ENCODE measurements at places on chromosomes 5 and 9.

DNA sequence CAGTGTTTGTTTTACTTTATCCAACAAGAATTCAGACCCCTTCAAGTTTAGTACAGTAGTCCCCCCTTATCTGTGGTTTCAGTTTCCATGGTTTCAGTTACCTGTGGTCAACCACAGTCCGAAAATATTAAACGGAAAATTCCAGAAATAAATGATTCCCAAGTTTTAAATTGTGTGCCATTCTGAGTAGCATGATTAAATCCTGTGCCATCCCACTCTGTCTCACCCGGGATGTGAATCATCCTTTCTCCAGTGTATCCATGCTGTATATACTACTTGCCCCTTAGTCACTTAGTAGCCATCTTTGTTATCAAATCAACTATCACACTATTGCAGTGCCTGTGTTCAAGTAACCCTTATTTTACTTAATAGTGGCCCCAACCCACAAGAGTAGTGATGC, 153.8 kb upstream of the RASA1 start:
- no peak for DNase-seq

DNA sequence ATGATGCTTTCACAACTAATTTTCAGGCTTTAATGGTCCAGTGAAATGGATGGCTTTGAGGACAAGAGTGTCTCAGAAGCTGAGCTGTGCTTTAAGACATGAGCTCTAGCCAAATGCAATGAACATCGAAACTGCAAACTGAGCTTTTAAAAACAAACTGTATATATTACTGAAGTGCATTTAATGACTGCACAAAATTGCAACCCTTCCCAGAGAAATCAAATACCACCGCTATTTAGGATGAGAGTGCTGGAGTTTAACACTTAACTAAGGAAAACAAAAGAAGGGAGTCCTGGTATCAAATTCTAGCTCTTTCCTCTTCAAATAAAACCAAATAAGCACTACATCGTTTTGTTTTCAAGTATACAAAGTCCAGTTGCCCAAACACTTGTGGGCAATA, 163.9 kb downstream of the SLF1 start:
- DNase-seq: no peak

DNA sequence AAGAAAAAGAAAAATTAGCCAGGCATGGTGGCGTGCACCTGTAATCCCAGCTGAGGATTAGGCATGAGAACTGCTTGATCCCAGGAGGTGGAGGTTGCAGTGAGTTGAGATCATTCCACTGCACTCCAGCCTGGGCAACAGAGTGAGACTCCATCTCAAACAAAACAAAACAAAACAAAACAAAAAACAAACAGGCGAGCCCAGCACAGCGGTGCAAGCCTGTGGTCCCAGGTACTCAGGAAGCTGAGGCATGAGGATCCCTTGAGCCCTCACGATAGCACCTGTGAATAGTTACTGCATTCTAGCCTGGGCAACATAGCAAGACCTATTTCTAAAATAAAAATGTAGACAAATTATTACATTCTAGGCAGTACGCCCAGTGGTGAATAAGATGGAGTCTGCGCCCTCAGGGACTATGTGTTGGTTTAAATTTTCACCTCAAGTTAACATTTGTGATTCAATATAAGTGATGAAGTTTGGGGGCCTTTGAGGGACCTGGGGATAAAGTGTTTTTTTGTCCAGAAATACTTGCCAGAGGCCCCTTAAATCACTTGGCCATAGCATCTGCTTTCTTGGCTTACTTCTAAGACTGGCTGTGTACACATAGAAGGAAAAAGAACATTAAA, 3.4 kb upstream of the GAPVD1 start:
- DNase-seq: no peak

DNA sequence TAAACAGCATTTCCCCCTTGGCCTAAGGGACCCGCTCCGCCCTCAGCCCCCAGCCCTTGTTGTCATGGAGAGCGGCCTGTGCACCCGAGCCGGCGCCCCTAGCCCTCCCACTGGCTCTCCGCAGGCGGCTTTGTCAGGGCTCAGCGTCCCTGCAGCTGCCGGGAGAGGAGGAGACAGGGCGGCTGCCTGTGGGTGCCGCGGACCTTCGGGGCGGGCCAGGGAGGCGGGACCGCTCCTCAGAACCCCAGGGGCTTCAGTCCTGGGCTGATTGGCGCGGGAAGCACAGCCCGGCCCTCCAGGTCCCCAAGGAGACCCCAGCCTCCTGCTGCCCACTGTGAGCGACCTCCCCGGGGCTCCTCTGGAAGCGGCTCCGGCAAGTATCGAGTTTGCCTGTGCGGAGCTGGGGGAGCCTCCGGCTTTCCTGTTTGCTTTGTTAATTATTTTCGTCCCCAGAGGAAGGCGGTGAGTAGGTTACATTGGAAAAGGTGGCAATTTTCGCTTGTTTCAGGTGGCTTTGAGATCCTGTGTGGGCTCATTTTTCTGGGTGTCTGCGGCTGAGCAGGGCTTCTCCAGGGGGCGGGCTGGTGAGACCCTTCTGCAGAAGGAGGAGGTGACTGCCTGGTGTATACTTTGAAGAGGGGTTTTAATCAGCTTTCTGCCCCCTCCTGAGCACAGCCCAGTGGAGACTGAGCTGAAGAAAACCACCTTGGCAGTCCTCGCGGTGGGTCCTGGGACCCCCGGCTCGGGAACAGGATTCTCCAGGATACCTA, at the start of gene FGD3:
FGD3 (plus strand) TSS at position 256 of the 770 bp plus-strand sequence. CDS start 28,734 bp downstream, outside the sequence.
- no peak for DNase-seq

DNA sequence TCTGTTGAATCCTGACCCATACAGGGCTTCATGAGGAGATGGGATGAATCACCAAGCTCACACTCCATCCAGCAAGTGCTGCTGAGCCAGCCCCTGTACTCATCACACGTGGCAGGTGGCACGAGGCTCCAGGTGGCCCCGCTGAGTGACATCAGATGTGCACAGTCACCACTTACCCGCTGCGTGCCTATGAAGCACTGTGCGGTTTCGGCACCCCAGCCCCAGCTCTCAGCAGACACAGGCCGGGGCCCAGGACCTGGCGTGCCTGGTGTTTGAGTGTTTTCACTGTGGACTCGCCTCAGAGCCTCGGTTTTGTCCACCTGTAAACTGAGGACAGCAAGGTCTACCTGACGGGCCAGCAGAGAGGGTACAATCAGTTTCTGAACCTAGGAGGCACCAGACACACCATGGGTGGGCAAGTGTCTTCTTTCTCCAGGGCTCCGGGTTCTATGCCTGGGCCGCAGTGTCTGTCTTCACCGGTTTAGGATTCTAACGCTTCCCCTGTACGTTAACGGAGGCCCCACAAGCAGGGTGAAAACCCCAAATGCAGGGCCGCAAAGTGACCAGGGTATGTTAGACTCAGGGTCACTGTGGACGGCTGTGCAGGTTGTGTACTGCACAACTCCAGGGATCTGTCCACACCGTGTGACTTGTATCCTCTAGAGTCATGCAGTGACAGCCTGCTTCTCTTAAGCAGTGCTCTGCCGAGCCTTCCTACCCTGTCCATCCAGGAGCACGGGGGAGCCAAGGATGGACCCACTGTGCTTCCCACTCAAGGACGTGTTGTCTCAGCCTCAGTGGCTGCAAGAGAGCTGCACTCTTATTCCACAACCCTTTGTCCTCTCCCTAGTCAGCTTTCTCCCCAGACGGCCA, 44.3 kb upstream of the COL5A1 start:
- no peak for DNase-seq

- no peak for DNase-seq
Measured at GRCh38 chr5:91929522-91929817, 546.4 kb upstream of the ARRDC3 start.

- DNase-seq: no peak
Measured at GRCh38 chr9:79695531-79696175, 123.9 kb downstream of the TLE4 start.

- DNase-seq: no peak
Measured at GRCh38 chr9:133118568-133118967, 2.5 kb downstream of the RALGDS start.

GRCh38 chr9:97808415-97808814, 44.6 kb upstream of the FOXE1 start:
- DNase-seq: no peak

DNA sequence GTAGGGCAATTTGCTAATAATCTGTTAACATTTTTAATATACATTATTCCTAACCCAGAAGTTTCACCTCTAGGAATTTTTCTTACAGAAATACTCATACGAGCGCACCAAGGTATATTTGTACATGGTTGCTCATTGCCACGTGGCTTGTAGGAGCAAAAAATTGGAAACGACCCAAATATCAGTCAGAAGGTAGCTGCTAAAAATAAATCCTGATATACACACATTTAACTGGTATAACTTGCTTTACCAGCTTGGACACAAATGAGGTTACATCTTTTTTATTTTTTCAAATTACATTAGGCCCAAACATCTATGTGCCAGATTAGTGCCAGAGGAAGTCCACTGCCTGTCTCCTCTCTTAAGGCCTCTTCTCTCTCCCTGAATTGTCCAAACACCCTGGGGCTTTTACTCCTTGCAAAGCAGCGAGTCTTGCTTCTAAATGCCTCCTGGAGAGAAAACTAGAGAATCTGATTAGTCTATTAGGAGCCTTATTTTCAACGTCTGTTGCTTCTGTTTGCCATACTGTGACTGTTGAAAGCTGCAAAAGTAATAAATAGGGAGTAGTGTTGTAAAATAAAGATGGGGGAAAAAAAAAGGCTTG, 92.0 kb upstream of the SSBP2 start:
- DNase-seq: no peak

GRCh38 chr9:87829756-87830155, 52.9 kb upstream of the SPATA31E1 start:
- no peak for DNase-seq

- no peak for DNase-seq
Measured at GRCh38 chr9:27112235-27112634, 3.2 kb downstream of the TEK start.

GRCh38 chr9:4886698-4887097, 94.0 kb downstream of the RCL1 start:
- no peak for DNase-seq

DNA sequence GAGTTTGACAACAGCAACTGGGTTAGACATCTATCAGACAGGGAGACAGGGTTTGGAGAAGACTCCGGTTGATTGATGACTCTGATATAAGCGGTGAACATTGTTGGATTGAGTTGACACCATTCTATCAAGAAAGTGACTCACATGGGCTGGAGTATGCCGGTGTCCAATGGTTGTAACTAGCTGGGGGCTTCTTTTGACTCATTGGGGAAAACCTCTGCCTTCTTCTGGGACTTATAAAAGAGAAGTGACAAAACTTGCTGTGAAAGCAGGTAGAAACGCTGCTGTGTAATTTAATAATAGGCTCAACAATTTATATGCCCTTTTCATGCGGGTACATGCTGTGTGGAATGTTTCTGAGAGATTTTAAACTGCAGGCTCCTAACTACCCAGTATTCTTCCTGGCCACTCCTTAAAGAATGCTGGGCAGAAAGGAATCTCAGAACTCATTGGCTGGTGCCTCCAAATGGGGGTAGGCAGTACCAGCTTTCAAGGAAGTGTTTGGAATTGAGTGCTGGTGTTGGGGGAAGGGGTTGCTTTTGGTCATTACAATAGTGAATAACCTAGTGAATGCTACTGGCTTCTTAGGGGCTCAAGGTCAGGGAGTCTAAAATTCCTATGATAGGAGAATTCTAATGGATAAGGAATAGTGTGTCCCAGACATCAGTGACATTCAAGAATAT, 43.9 kb downstream of the FYB1 start:
- no peak for DNase-seq

DNA sequence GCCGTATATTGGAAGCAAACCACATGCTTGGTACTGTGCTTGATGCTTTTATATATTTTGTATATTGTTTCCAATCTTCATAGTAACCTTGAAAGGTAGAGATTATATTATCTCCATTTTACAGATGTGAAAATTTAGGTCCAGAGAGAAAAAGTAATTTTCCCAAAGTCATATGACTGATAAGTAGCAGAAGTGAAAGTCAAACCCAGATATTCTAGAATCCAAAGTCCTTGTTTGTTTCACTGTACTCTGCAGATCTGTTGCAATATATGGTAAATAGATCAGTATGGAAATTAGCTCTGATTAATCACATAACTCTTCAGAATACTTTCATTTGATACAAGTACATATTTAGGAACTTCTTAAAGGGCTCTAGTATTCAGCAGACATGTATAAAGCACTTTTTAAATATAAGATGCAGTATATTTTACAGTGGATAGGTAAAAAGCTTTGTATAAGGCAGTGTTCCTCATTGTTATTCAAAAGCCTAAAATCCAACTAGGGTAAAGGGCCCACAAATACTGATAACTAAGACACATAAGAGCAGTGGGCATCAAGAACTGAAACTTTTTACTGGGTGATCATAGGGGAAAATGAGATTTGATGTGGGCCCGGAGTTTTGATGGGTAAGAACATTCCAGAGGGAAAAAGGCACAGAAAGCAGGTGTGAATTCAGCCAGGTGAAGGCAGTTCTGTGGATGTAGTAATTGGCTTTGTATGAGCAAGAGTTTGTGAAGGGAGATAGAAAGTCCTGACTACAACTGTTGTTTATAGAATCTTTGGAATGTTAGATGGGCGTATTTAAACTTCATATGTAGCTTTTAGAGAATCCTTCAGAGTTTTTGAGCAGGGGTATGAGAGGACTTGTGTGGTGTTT, 25.0 kb downstream of the NDFIP1 start:
- DNase-seq: no peak

- no peak for DNase-seq
Measured at GRCh38 chr9:126707083-126707482, 93.4 kb downstream of the LMX1B start.

- DNase-seq: no peak
Measured at GRCh38 chr5:10669983-10670382, 91.1 kb downstream of the DAP start.

DNA sequence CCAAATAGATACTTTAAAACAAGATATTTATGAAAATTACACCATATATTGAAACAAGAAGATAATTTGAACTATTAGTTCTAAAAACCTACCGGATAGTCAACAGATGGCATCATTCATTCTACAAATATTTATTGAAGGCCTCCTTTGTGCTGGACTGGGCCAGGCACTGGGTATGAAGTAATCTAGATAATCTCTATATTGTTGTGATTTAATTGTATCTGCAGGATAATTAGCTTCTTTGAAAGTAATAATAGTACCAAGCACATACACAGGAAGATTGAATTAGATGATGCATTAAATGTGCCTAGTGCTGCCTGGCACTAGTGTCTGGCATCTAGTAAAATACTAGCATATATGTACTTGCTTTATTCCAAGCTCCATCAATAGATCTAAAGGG, 735.2 kb upstream of the DMAC1 start:
- DNase-seq: no peak

- no peak for DNase-seq
Measured at GRCh38 chr9:98652741-98653140, 56.0 kb downstream of the GABBR2 start.

GRCh38 chr9:82332018-82332773, 343.6 kb downstream of the SPATA31D1 start:
- DNase-seq: no peak

GRCh38 chr9:127084076-127085039, 38.1 kb downstream of the ANGPTL2 start:
- no peak for DNase-seq

- no peak for DNase-seq
Measured at GRCh38 chr9:127749090-127749787, 14.1 kb upstream of the TOR2A start.

Measured in stimulated activated CD8-positive, alpha-beta memory T cell treated with anti-CD3 and anti-CD28 coated beads, Interleukin-15, amount 100 ng/mL, for 4 hours (primary cell).